ENCODE measurements at places on chromosomes 3 and 15.
A peak's percentile ranks its signal among the peaks of the same experiment; 100 is the strongest.

DNA sequence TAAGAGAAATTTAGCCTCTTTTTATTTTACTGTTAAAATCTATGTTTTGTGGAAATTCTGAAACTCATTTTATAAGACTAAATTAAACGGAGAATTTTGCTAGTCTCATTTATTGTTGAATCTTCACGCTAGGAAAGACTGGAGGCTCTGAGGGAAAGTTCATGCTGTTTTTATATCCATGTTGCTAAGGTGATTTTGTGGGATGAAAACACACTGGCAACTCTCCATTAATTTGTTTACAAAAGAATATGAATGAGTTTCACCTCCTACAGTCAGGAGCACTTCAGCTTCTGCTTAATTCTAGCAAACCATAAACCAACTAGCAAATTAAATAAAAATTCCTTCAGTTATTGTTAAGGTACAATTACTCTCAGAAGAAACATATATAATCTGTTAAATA is 195.4 kb downstream of the RAP2B start:
- no peak for DNase-seq

GRCh38 chr3:64188810-64189560 is 36.3 kb downstream of the PRICKLE2 start:
- peak; percentile 57 for DNase-seq

GRCh38 chr3:72839057-72839456 is 9.2 kb downstream of the SHQ1 start:
- no peak for DNase-seq

- no peak for DNase-seq
These were observed 237.1 kb downstream of the RYR3 start for GRCh38 chr15:33547876-33548275.

DNA sequence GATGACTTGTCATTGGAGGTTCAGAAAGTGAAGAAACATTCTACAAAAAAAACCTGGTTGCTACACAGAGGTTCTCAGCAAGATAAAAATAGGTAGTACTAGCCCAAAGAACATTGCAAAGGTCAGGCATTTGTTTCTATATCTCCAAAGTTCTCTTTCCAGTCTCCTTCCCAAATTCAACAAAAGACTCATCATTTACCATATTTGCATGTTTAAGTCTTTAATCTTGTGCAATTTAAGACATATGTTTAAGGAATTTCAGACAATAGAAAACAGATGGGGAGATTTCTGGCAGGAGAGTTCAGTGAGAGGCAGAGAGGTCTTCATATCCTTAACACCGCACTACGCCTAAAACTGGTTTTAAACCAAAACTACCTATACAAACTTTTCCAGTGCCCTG is 173.8 kb upstream of the THBS1 start:
- peak; percentile 72 for DNase-seq

GRCh38 chr3:177878192-177878591 is 658.0 kb upstream of the KCNMB2 start:
- no peak for DNase-seq

- no peak for DNase-seq
These were observed 62.7 kb upstream of the ITGA11 start for GRCh38 chr15:68494573-68495110.

DNA sequence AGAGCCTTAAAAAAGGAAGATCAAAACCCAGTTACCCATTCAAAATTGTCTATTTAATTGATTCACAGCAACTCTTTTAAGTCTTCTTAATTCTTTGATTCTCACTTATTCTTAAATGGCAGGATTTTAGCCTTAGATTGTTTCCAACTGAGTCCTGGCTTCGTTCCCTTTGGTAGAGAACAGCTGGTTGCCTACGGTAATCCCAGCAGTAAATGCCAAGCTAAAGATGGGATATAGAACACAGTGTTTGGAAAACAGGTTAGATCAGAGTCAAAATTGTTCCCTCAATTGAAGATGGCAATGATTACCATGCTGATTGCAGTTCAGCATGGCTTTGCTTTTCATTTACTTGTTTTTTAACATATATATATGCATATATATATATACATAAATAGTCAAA is 300.9 kb downstream of the PYDC2 start:
- DNase-seq: no peak

- no peak for DNase-seq
These were observed 154.9 kb downstream of the ECT2 start for GRCh38 chr3:172905451-172905850.

DNA sequence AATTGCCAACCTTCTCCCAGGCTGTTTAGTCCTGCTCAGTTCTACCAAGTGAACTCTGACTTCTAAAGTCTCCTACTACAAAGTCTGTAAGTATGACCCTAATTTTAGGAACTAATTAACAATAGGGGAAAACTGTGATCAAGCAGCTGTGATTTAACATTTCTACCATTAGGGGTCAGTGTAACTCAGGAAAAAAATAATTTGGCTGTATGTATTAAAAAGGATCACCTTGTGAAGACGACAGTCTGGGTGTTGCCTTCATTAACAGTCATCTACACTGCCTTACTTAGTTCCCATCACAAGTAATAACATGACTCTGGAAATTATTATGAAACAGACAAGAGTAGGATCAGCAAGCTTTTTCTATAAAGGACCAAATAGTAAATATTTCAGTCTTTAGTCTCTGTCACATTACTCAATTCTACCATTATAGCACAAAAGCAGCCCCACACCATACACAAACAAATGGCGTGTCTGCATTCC is 4.2 kb upstream of the NPHP3 start:
- DNase-seq: no peak

DNA sequence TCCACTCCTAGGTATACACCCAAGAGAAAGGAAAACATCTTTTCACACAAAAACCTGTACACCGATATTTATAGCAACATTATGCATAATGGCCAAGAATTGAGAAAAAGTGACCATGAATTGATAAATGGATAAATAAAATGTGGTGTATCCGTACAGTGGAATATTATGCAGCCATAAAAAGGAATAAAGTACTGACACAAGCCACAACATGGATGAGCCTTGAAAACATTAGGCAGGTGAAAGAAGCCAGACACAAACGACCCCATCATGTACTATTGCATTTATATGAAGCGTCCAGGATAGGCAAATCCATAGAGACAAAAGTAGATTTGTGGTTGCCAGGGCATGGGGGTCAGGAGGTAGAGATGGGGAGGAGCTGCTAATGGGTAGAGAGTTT is 64.2 kb upstream of the SLC6A6 start:
- no peak for DNase-seq

DNA sequence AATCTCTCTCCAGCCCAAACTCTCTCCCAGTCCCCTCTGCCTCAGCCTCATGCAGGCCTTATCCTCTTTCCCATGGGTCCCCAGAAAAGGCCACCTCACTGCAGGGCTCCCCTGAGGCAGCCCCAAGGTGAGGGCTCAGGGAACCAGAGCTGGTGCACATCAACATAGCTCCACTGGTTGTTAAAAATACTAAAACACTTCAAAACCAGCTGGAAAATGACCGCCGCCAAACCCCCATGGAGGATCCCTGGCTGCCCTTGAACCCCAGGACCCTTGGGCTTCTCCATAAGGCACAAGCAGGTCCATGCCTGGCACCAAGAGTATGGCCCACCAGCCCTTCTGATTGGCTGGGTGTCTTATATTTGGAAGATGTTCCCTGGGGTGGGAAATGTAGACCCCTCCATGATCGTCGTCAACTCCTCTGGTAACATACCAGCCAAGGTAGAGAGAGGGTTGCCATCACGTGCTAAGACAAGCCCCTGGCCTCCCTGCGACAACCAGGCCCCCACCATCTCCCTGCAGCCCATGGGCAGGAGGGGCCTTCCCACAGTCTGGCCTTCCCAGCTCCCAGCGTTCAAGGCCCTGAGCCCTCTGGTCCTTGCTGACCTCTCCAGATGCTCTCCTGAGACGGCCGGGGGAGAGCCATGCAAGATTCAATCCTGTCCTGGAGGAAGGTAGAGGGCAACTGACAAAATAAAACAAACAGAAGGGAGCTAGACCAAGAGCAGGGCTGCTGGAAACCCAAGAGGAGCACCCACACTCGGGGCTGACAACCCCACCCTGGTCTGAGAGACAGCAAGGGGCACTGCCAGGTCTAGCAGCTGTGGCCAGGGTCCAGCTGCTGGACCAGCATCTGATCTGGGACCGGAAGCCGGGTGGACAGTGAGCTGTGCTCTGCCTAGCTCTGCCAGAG is 132.1 kb upstream of the PRR20G start:
- no peak for DNase-seq

DNA sequence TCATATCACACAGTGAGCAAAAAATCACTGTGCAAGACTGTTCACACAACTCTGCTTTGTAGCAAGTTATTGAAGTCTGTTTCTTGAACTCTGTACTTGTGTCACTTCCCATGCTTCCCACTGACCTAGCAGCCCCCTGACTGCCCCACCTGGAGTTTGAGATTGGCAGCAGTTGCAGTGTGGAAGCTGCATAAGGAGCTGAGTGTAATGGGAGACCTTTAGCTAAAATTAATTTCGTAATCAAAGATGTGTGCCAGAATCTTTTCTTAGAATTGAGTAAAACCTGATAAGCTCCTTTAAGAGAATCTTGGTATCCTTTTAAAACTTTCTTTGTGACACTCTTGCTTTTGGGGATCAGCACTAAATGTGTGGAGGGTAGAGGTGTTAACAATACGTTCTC is 42.8 kb downstream of the NKIRAS1 start:
- no peak for DNase-seq

DNA sequence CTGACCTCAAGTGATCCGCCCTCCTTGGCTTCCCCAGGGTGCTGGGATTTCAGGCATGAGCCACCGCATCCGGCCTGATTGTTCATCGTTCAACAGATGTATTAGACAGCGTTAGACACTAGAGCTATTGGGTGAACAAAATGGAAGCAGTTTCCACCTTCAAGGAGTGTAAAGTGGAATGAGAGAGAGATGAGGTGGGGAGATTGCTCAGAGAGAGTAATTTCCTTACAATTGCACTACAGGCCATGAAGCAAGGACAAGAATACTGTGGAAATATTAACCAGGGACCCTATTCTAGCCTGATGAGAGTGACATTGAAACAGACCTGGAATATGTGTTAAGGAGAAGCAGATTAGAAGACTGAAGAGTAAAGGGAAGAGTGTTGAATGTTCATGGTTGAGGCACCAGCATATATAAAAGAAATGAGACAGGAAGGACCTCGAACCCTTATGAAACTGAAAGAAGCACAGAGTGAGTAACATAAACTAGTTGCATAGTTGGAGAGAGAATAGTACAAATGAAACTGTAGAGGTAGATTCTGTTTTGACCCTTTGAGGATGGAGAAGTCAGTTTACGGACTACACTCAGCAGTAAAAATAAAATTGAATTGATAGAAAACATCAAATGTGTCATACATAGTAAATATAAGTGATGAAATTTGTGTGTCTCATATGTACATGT is 7.2 kb downstream of the RTF1 start:
- no peak for DNase-seq

- no peak for DNase-seq
These were observed 36.0 kb upstream of the IDH2 start for GRCh38 chr15:90138071-90138833.

DNA sequence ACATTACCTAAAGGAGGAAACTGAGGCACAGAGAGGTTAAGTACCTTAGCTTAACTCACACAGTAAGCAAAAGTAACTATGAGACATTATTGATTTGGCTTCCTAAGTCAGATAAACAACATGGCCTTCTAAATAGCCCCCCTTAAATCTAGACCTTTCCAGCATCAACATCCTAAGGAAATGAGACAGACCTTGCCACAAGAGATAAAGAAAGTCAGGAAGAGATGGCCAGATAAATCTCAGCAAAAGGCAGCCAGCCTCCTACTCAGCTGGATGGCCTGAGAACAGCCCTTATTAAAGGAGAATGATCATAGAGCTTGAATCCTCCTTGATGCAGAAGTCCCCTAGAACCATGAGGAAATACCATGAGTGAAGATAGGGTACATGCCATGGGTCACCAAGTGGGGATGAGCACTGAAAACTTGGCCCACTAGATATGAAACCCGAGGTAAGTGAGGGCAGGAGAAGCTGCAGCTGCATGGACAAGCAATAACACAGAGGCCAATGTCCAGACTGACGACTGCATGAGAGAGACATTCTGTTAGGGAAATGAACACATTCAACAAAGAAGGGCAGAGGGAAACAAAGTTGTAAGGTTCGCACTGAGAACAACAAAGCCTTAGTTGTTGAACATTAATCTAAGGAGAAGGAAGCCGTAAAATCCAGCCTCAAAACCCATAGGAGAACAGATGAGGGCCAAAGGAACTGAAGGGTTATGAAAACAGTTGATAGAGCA is 69.6 kb downstream of the ZIC4 start:
- DNase-seq: no peak

DNA sequence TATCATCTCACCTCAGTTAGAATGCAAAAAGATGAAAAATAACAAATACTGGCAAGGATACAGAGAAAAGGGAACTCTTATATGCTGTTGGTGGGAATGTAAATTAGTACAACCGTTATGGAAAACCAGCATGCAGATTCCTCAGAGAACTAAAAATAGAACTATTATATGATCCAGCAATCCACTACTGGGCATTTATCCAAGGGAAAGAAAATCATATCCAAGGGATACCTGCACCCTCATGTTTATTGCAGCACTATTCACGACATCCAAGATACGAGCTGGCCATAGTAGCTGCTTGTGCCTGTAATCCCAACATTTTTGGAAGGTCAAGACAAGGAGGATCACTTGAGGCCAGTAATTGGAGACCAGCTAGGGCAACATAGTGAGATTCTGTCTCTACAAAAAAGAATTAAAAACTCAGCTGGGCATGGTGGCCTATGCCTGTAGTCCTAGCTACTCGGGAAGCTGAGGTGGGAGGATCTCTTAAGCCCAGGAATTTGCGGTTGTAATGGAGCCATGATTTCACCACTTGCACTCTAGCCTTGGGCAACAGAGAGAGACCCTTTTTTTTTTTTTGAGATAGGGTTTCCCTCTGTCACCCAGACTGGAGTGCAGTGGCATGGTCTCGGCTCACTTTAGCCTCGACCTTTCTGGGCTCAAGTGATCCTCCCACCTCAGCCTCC is 26.6 kb downstream of the USP50 start:
- DNase-seq: no peak

DNA sequence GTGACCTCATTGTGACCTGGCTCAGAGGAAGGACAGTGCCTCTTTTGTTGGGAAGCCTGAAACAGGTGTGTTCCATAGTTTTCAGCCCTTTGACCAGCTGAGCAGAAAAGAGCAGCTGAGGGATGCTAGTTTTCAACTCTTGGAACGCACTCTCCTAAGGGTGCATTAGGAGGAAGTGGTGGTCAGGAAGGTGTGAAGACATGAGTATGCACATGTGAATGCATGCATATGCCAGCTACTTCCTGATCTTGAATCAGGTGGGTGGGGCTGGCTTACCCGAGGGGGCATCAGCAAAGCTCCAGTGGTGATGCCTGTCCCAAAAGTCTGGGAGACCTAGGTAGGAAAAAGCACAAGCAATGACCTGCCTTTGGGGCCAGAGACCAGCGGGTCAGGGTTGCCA is 23.3 kb upstream of the CEMIP start:
- DNase-seq: no peak

GRCh38 chr15:79535536-79535935 is 103.4 kb downstream of the MINAR1 start:
- no peak for DNase-seq

DNA sequence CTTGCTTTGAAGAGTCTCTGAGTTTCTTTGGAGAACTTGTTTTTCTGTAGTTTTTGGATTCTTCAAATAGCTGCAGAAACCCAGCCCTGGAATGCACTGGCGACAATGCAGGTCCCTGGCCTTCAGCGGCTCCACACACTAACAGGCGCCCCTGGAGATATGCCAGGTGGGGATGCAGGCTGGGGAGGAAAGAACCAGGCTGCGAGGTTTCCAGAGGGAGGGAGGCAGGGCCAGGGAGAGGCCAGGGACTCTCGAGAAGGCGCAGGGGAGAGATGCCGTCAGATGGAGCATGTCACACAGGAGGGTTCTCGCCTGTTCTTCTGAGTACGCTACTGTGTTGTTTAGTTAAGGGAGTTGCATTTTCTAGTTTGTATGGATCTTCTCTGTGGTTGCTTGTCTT is 283.1 kb downstream of the GABRG3 start:
- DNase-seq: no peak

Data from AG09319 (cell line).